Activated CD8-positive, alpha-beta T cell treated with anti-CD3 and anti-CD28 coated beads for 36 hours (primary cell): ENCODE measurements at places on chromosomes 13 and 19. TPM values are rescaled to one million over a fixed set of nuclear protein-coding genes. Genes with fewer than 3 reads are reported as not detected.

DNA sequence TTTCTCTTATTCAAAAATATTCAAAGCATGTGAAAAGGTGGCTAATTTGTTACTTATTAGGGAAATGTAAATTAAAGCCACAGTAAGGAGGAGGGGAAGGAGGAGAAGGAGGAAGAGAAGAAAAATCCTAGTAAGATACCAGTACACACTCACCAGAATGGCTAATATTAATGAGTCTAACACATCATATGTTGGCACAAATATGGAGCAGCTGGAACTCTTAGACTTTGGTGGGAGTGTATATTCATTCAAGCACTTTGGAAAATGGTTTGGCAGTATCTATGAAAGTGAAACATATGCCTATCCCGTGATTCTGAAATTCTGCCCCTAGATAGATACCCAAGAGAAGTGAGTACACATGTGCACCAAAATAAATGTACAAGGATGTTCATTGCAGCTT lies 38.1 kb upstream of the RGCC start:
- H3K36me3 ChIP-seq = no peaks in the 10 kb centered on the region
- no peak for DNase-seq
- no peak overlapping the region for H3K27ac ChIP-seq

- no peaks in the 10 kb centered on the region for H3K36me3 ChIP-seq
- no peaks in the 10 kb centered on the region for H3K4me1 ChIP-seq
- H3K27me3 ChIP-seq = no peaks in the 10 kb centered on the region
- H3K4me3 ChIP-seq = no peak overlapping the region
- H3K27ac ChIP-seq = no peak overlapping the region
Measured at GRCh38 chr13:55437162-55437561, 1703.6 kb upstream of the PRR20A start.

GRCh38 chr19:46919324-46919723 lies 58.5 kb downstream of the ARHGAP35 start:
- H3K4me3 ChIP-seq = no peak overlapping the region
- peaks cover 49% of the 10 kb centered on the region for H3K4me1 ChIP-seq
- no peaks in the 10 kb centered on the region for H3K27me3 ChIP-seq
- no peak overlapping the region for H3K27ac ChIP-seq
- DNase-seq = peak; percentile 46
- H3K36me3 ChIP-seq = peaks cover 32% of the 10 kb centered on the region

- H3K27me3 ChIP-seq = peaks cover 6% of the 10 kb centered on the region
- no peak overlapping the region for H3K27ac ChIP-seq
- DNase-seq = no peak
- H3K4me1 ChIP-seq = no peaks in the 10 kb centered on the region
- no peak overlapping the region for H3K4me3 ChIP-seq
- peaks cover 10% of the 10 kb centered on the region for H3K36me3 ChIP-seq
Measured at GRCh38 chr13:31334547-31334946, 134.8 kb downstream of the B3GLCT start.

GRCh38 chr19:48638831-48639381 lies 1.7 kb upstream of the DBP start:
- H3K4me1 ChIP-seq = peaks cover 43% of the 10 kb centered on the region
- DNase-seq = no peak
- peak overlapping the region; percentile 88 for H3K4me3 ChIP-seq
- peaks cover 8% of the 10 kb centered on the region for H3K36me3 ChIP-seq
- peak overlapping the region; percentile 98 for H3K27ac ChIP-seq

GRCh38 chr13:100128373-100128772 lies 39.5 kb downstream of the PCCA start:
- no peaks in the 10 kb centered on the region for H3K27me3 ChIP-seq
- H3K27ac ChIP-seq = no peak overlapping the region
- H3K4me1 ChIP-seq = peaks cover 32% of the 10 kb centered on the region
- H3K36me3 ChIP-seq = peaks cover 3% of the 10 kb centered on the region

GRCh38 chr13:91360246-91360751 lies 12.8 kb downstream of the MIR17HG start:
- peaks cover 23% of the 10 kb centered on the region for H3K4me1 ChIP-seq
- H3K4me3 ChIP-seq = no peak overlapping the region
- no peak for DNase-seq
- H3K36me3 ChIP-seq = peaks cover 33% of the 10 kb centered on the region
- H3K27me3 ChIP-seq = no peaks in the 10 kb centered on the region

DNA sequence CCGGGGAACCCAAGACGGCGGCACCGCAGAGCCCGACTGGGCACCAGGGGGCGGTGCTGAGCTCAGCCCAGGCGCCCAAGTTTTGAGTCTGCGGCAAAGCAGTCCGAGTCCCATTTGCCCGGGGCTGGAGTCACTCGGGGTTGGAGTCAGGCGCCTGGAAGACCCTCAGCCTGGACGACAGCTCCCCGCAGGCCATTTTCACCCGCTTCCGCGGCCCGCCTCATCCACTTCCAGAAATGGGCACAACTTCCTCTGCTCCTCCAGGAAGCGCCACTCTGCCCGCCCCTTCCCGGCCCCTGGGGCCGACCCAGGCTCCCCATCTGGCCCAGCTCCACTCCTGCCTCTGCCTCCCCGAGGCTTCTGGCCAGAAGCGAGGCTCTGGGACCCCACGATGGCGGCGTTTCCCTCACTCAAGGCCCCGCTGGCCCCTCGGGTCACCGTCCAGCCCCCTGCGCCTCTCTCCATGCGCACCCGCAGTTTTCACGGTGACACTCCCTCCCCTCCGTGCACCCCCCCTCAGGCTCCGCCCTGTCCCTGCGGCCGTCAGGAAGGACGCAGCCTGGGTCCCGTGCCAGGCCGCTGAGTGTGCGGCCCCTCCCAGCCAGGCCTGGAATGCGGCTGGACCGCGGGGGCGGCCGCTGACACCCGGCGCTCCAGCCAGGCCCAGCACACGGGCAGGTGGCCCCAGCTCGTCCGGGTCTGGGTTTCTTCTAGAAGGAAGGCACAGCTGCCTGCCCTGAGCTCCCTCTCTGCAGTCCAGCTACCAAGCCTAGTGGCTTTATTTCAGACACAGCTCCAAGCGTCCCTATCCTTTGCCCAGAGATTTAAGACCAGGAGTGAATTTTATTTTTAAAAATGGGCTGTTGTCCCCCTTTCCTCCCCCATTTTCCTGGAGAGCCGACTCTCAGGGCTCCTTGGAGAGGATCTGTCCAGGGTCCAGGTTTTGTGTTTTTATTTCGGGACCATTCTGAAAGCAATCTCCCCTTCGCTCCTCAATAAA lies 4.7 kb downstream of the SERTAD1 start:
- H3K4me1 ChIP-seq = peaks cover 16% of the 10 kb centered on the region
- H3K36me3 ChIP-seq = peaks cover 17% of the 10 kb centered on the region
- H3K4me3 ChIP-seq = peak overlapping the region; percentile 77
- no peaks in the 10 kb centered on the region for H3K27me3 ChIP-seq

DNA sequence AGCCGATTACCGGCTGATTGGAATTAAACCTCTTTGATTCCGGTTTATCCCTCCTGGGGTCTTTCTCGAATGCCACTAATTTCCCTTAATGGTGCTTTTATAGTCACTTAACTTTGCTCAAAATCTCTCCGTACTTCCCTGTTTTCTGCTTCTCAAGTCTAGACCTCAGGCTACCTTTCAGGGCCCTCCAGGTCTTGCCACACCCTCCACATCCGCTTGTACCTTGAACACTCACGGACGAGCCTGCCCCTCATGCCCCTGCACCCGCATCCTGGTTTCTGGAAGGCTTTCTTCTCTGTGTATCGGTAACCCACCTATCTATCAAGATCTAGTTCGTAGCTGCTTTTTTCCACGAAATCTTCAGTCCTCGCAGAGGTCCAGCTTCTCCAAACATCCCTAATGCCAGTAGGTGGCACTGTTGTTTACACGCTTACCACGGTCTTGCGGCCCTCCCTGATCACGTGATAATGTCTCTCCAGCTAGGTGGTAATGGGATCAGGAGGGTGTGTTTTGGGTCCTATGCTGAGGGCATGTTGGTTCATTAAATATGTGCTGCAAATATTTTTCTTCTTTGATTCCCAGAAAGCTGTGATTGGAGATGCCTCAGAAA lies 13.8 kb downstream of the ATP12A start:
- peaks cover 6% of the 10 kb centered on the region for H3K4me1 ChIP-seq
- H3K4me3 ChIP-seq = no peak overlapping the region
- peaks cover 39% of the 10 kb centered on the region for H3K27me3 ChIP-seq
- H3K27ac ChIP-seq = no peak overlapping the region

GRCh38 chr19:2524840-2525723 lies 49.2 kb downstream of the GADD45B start:
- DNase-seq = no peak
- H3K27ac ChIP-seq = no peak overlapping the region
- no peak overlapping the region for H3K4me3 ChIP-seq
- no peaks in the 10 kb centered on the region for H3K27me3 ChIP-seq
- H3K4me1 ChIP-seq = no peaks in the 10 kb centered on the region

DNA sequence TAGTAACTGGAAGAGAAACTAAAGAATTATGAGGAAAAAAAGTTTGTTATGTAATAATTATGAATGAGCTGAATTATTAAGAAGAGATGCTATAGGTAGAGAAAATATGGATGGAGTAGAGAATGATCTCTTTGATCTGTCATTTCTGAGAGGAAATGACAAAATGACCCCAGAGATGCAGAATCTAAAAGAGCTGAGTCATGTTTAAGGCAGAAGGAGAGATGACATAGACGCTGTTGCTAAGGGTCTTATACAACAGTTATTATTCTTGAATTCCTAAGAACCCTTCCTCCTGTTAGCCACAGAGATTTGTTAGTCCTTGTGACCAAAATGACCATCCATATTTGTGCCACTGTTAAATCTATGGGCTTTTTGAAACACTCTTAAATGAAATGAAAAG lies 58.3 kb upstream of the FREM2 start:
- H3K4me3 ChIP-seq = no peak overlapping the region
- no peaks in the 10 kb centered on the region for H3K4me1 ChIP-seq
- no peak for DNase-seq
- H3K27me3 ChIP-seq = no peaks in the 10 kb centered on the region

DNA sequence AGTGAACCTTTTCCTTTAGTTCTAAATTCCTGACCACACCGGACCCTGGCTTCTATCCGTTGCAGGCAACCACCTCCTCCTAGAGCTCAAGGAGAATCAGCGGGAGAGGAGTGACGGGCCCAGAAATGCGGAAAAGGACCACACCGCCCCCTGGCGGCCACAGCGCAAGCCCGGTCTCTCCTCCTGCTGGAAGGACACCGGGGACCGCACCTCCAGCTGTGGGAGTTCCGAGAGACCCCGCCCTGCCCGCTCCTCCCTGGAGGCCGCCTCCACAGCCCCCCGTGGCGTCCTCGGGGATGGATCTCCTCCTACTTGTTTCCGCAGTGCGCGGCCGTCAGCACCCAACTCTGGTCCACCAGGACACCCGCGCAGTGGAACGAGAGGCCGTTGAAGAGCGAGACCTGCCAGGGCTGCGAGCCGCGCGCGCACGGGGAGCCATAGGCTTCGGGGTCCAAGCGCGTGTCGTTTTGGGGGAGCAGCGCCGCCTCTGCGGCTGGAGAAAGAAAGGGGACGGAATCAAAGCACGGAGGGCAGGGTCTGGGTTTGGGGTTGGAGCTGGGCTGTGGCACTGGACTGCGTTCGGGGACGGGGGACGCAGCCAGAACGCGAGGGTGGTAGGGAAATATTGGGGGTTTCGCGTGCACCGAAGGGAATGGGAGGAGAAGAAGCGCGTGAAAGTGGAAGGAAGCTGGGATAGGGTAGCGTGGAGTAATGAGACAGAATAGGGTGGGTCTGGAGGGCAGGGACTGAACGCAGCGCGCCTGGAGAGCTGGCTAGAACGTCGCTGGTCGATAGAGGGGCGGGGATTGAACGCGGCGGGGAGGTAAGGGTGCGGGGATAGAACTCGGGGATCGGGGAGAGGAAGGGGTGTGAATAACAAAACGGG lies 2.5 kb downstream of the KLK10 start:
- H3K27ac ChIP-seq = no peak overlapping the region
- peak; percentile 31 for DNase-seq
- H3K4me1 ChIP-seq = peaks cover 14% of the 10 kb centered on the region
- no peak overlapping the region for H3K4me3 ChIP-seq
- H3K27me3 ChIP-seq = peaks cover 52% of the 10 kb centered on the region

GRCh38 chr19:45865269-45865948 lies 1.3 kb downstream of the FOXA3 start:
- H3K4me3 ChIP-seq = no peak overlapping the region
- H3K4me1 ChIP-seq = peaks cover 18% of the 10 kb centered on the region
- H3K27me3 ChIP-seq = peaks cover 25% of the 10 kb centered on the region
- no peak overlapping the region for H3K27ac ChIP-seq
- DNase-seq = no peak
- peaks cover 7% of the 10 kb centered on the region for H3K36me3 ChIP-seq

GRCh38 chr13:90362707-90363106 lies 984.8 kb upstream of the MIR17HG start:
- H3K27me3 ChIP-seq = no peaks in the 10 kb centered on the region
- H3K27ac ChIP-seq = no peak overlapping the region
- H3K4me1 ChIP-seq = no peaks in the 10 kb centered on the region
- H3K36me3 ChIP-seq = no peaks in the 10 kb centered on the region

- H3K36me3 ChIP-seq = peaks cover 46% of the 10 kb centered on the region
- peaks cover 29% of the 10 kb centered on the region for H3K4me1 ChIP-seq
- no peak for DNase-seq
- no peaks in the 10 kb centered on the region for H3K27me3 ChIP-seq
- H3K27ac ChIP-seq = peak overlapping the region; percentile 70
- H3K4me3 ChIP-seq = no peak overlapping the region
Measured at GRCh38 chr19:48987323-48987722, 5.8 kb downstream of the GYS1 start.

GRCh38 chr19:48646722-48647216 lies 782 bp upstream of the CA11 start:
- H3K4me3 ChIP-seq = peak overlapping the region; percentile 42
- no peaks in the 10 kb centered on the region for H3K27me3 ChIP-seq
- no peaks in the 10 kb centered on the region for H3K36me3 ChIP-seq
- H3K27ac ChIP-seq = peak overlapping the region; percentile 81
- peaks cover 34% of the 10 kb centered on the region for H3K4me1 ChIP-seq

DNA sequence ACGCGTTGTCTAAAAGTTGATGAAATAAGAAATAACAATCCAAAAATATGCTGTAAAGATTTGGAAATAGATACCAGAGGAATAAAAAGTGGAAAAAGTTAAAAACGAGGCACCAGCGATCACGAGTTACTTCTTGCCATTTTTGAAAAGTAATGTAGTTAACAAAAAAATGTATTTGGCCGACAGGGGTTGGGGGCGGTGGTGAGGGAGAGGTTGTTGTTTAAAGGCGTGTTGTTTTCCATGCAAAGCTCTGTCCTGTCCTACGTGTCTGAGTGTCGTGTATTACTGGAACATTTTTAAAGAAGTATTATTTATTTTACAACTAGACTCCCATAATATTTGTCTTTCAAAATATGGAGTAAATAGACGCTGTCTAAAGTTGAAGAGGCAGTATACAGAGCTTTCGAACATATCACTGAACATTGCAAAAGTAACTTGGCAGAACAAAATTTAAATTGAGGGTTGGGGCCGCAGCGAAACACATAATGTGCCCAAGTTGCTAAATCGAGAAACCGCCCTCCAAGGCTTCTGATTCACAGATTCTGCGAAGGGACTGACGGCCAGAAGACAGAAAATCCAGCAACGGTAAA lies 823 bp downstream of the FBXO17 start:
- H3K4me1 ChIP-seq = peaks cover 18% of the 10 kb centered on the region
- no peak for DNase-seq
- no peak overlapping the region for H3K4me3 ChIP-seq
- peaks cover 25% of the 10 kb centered on the region for H3K27me3 ChIP-seq
- no peaks in the 10 kb centered on the region for H3K36me3 ChIP-seq

GRCh38 chr13:28440774-28441504 lies 54.0 kb downstream of the FLT1 start:
- no peaks in the 10 kb centered on the region for H3K4me1 ChIP-seq
- no peaks in the 10 kb centered on the region for H3K36me3 ChIP-seq
- H3K4me3 ChIP-seq = no peak overlapping the region

ZNF563 gene
- total RNA-seq = 6.0 TPM

LILRA6 gene
- not detected for total RNA-seq

FBXO17 gene
- not detected for total RNA-seq

TSSK6 gene
- total RNA-seq = 3.4 TPM

CPAMD8 gene
- total RNA-seq = not detected
